CD4-positive, alpha-beta memory T cell (primary cell): ENCODE measurements at places on chromosomes 7 and 10. TPM values are rescaled to one million over a fixed set of nuclear protein-coding genes. Genes with fewer than 3 reads are reported as not detected.

- no peak overlapping the region for H3K4me3 ChIP-seq
- H3K36me3 ChIP-seq, result no peaks in the 10 kb centered on the region
- no peak overlapping the region for H3K27ac ChIP-seq
- no peaks in the 10 kb centered on the region for H3K27me3 ChIP-seq
- DNase-seq, result no peak
Observed at GRCh38 chr7:142328551-142328950, 70.7 kb upstream of the PRSS58 start.

GRCh38 chr10:3105905-3106304 lies 38.6 kb downstream of the PFKP start:
- peaks cover 69% of the 10 kb centered on the region for H3K36me3 ChIP-seq
- no peak overlapping the region for H3K4me3 ChIP-seq
- H3K27ac ChIP-seq, result no peak overlapping the region
- H3K4me1 ChIP-seq, result no peaks in the 10 kb centered on the region
- no peak for DNase-seq
- no peaks in the 10 kb centered on the region for H3K27me3 ChIP-seq

GRCh38 chr7:156892081-156892800 lies 742 bp downstream of the LMBR1 start:
- peak; percentile 59 for DNase-seq
- H3K27ac ChIP-seq, result peak overlapping the region; percentile 79
- H3K36me3 ChIP-seq, result no peaks in the 10 kb centered on the region
- H3K4me3 ChIP-seq, result peak overlapping the region; percentile 80

- H3K4me3 ChIP-seq, result no peak overlapping the region
- H3K27me3 ChIP-seq, result no peaks in the 10 kb centered on the region
- no peaks in the 10 kb centered on the region for H3K36me3 ChIP-seq
- DNase-seq, result no peak
- no peak overlapping the region for H3K27ac ChIP-seq
Observed at GRCh38 chr7:90948085-90948484, 316.1 kb upstream of the FZD1 start.

DNA sequence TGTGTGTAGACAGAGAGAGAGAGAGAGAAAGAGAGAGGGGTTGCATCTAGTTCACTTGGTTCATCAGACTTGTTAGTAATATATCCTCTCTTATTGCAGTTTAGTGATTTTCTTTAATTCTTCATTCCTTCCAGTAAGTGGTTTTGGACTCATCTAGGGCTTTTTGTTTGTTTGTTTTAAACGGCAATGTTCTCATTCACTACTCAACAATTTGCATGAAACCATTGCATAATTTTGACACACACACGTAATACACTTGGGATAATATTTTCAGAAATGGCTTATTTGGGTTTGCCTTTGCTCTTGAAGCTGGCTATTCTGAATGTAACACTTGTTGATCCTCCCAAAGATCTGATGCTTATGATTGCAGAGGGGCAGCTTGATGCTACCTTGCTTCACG lies 16.4 kb upstream of the ZNF32 start:
- peaks cover 10% of the 10 kb centered on the region for H3K27me3 ChIP-seq
- H3K4me1 ChIP-seq, result no peaks in the 10 kb centered on the region

DNA sequence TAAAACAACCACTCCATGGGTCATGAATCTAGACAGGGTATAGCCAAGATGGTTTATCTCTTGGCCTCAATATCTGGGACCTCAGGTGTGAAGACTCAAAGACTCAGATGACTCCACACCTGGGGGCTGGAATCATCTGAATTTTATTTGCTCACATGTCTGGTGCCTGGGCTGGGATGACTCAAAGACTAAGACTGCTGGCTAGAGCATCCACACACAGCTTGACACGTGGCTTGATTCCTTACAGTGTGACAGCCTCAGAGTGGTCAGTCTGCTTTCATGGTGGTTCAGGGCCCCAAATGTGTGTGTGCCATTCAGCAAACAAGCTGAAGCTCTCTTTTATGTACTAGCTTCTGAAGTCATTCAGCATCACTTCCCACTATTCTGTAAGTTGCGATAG lies 333.7 kb downstream of the RNLS start:
- no peaks in the 10 kb centered on the region for H3K36me3 ChIP-seq
- H3K4me3 ChIP-seq, result no peak overlapping the region
- H3K4me1 ChIP-seq, result peaks cover 5% of the 10 kb centered on the region
- H3K27me3 ChIP-seq, result no peaks in the 10 kb centered on the region
- H3K27ac ChIP-seq, result no peak overlapping the region

DNA sequence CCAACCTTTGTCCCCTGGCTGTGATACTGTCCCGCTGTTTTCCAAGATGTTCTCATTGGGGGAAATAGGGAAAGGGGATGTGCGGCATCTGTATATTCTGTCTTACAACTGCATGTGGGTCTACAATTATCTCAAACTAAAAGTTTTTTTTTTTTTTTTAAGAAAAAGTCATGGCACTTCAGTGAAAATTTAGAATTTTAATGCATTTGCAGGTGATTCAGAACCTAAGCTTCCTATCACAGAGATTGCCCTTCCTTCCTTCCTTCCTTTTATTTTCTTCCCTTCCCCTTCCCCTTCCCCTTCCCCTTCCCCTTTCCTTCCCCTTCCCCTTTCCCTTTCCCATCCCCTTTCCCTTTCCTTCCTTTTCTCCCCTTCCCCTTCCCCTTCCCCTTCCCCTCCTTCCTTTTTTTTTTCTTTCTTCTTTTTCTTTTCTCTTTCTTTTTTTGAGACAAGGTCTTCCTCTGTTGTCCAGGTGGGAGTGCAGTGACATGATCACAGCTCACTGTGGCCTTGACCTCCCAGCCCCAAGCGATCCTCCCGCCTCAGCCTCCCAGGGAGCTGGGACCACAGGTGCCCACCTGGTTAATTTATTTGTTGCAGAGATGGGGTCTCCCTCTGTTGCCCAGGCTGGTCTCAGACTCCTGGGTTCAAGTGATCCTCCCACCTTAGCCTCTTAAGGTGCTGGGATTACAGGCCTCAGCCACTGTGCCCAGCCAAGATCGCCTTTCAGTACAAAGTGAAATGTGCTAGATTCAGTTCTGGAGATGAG lies 32.0 kb downstream of the JAKMIP3 start:
- H3K4me3 ChIP-seq, result no peak overlapping the region
- H3K27ac ChIP-seq, result no peak overlapping the region
- DNase-seq, result no peak
- H3K27me3 ChIP-seq, result no peaks in the 10 kb centered on the region
- no peaks in the 10 kb centered on the region for H3K4me1 ChIP-seq
- no peaks in the 10 kb centered on the region for H3K36me3 ChIP-seq

- no peak overlapping the region for H3K4me3 ChIP-seq
- peaks cover 9% of the 10 kb centered on the region for H3K36me3 ChIP-seq
- H3K27ac ChIP-seq, result no peak overlapping the region
- no peak for DNase-seq
Observed at GRCh38 chr7:105141068-105141467, 127.1 kb downstream of the KMT2E start.

C7orf57 gene
- total RNA-seq, result not detected

SPDYE17 gene
- total RNA-seq, result not detected

INHBA gene
- total RNA-seq, result 0.14 TPM

BTBD16 gene
- total RNA-seq, result not detected
